ENCODE measurements at places on chromosomes 2 and 18.

DNA sequence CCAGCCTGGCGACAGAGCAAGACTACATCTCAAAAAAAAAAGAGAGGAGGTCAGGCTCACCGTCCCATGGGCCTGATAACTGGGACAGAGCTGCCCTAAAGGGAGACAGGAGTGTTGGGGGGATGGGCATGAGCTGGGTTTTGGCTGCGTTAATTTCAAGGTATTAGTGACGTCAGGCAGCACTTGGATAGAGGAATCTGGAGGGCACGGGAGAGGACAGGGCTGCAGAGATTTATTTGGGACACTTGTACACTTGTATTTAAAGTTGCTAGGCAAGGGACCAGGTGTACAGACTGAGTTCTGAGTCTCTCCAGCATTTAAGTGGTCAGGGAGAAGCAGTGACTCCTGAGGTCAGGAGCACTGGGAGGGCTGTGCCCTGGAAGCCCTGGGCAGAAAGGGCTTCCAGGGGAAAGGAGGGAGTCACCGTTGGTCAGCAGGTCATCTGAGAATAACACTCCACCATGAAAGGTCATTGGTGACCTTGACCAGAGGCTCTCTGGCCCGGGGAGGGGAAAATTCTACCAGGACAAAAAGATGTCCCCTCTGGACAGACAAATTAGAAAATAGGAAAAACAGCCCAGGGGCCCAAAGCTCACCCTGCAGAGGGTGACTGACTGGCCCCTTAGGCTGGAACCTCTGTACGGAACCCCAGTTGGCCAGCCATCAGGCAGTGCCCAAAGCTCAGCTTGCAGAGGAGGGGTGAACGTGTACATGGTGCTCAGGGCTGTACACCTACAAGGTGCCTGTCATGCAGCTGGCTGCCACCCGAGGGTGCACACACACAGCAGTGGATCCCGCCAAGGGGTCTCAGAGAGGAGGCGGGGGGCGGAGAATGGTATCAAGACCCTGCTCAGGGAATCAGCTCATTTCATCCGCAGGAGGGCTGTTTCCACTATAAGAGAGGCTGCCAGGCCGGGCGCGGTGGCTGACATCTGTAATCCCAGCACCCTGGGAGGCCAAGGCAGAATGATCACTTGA, 23.0 kb upstream of the CNNM3 start:
- no peak for DNase-seq

DNA sequence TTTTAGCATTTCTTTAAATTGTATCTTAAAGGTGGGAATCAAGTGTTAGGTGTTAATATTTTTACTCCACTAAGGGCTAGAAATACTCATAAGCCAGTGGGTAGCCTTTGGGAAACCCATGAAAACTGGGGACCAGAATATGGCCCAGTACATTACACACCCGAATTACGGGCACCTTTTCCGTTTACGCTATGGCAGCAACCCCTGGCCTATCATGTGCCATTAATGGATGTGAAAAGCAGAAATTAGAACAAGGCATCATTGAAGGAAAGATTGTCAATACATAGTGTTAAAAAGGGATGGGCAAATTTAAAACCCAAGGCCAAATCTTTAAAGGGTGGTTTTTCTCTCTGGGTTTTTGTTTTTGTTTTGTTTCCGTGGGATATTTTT, 781 bp downstream of the FARP2 start:
- no peak for DNase-seq

DNA sequence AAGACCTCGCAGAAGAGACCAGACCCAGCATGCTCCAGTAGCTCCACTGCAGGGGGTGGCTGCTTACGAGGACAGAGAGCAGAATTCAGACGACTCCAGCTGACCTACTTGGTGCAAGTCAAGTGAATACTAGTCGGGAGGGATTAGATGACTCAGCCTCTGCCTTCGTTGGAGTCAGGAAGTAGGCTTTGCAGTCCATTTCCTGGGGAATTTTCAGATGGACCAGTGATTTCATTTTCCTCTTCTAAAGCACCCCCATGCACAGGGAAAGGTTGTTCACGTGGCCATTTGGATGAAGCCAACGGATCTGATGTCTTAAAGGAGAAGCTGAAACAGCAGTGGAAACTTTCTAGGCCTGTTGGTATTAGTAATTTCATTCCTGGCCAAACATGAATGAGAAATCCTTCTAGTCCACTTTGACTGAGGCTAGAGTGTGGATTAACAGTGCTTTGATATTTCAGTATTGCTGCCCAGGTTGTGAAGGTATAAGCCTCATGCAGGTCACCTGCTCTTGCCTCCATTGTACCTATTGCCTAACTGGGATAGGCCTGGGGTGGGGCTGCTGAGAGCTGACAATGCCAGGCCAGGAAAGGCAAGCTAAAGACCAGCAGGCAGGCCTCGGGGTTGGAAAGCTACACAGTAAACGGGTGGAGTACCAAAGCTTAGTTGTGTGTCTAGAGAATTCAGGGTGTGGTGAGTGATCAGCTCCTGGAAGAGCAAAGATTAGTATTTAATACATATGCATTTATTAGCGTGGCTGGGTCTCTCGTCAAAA, 117.6 kb upstream of the FOSL2 start:
- no peak for DNase-seq

- DNase-seq = no peak
These were observed 74.7 kb upstream of the ODC1 start for GRCh38 chr2:10522726-10523405.

DNA sequence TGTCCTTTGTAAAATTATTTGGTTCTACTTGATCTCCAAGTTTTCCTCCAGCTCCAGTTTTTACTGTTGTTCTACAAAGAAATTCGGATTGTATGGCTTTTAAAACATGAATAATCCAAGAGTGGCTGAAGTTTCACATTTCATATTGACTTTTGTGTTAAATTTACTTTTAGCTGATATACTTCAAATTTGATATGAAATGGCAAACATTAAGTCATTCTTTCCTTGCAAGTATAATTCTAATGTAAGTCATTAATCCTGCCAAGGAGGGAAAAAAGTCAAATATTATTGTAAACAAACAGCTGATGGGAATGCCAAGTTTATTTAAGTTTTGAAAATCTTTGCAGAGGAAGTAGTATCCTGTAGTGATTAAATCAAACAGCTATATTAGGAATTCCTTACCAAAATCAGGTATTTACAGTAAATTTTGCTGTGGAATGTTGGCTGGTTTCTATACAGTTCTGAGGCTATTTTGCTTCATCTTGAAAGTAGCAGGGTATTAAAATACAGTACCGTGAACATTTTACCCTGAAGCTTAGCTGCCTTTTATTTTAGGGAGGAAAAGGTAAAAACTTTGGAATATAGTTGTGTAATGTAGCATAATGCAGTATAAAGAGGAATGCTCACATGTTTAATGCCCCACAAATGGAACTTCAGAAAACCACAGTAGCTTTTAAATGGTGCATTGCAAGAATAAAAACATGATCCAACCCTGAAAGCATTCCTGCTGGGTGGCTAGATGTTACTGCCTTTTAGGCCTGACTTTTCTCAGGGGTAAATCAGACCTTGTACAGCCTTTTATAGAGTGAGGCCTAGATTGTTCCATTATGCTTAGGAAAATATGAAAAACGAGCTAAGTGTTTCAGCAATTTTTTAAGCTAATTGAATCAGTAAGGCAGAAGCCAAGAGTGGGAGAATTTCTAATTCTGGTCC, 62.7 kb upstream of the NT5C1B start:
- no peak for DNase-seq

DNA sequence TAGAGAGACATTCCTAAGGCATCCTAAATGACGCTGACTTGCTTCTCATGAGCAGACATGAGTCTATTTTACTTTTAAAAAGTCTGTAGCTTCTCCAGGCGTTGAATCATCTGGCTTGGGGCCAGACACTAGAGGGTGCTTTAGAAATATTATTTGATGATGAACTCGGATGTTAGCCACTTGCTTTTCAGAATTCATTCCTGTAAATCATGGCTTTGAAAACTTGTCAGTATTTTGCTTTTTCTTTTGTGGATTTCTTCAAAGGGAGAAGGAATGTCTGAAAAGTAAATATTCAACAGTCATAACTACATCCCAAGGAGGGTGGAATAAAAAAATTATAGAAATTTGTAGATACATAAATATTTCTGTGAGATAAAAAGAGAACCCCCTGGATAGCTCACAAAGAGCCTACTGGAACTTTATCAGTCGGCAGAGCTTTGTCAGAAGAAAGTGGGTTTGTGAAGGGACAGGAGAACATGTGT, 370.8 kb downstream of the OSR1 start:
- DNase-seq = no peak

- no peak for DNase-seq
These were observed 241.9 kb downstream of the BCL11A start for GRCh38 chr2:60311524-60311923.

DNA sequence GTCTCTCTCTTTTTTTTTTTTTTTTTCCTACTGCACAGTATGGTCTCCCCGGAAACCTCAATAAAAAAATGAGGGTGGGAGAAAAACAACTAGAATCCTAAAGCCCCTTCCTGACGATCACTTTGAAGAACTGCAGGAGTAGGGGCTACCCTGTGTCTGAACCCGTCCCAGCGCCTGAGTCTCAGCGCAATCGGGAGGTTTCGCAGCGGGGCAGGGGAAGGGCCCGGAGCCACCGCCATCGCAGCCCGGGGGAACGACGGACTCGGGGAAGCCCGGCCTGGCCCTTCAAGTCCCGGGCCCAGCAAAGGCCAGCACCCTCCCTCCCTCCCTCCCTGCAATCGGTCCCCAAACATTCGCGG, 411 bp downstream of the NARS1 start:
- DNase-seq = peak; percentile 36

DNA sequence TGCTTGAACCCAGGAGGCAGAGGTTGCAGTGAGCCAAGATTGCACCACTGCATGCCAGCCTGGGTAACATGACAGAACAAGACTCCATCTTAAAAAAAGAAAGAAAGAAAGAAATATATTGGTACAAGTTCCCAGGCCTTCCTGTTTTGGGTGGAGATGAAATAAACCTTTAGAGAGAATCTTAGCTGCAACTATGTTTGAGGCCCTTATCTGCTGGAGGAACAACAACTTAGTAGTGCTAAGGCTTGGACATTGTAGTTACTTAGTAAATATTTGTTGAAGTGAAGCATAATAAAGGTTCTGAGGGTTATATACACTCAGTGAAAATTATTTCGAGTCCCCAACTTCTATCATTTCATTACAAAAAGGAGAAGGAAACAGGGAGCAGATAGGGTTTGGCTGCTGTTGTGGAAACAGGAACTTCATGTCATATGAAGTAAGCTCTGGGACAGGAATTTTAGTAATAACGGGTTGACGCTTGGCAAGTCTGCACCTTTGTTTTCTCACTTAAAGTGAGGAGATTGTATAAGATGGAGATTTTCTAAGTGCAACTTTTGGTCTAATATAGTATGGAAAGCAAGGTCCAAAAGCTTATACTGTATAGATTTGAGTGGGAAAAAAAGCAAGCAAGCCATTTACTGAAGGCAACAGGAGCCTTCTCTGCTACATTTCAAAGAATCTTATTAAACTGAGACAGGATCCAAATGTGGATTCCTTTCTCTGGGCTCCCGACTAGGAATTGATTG, 40.0 kb upstream of the AGPS start:
- no peak for DNase-seq

- DNase-seq = no peak
These were observed 269.2 kb upstream of the ZNF521 start for GRCh38 chr18:25621144-25621543.

GRCh38 chr2:120826716-120827410, 91.2 kb downstream of the GLI2 start:
- no peak for DNase-seq

- no peak for DNase-seq
These were observed 174.6 kb downstream of the NCK2 start for GRCh38 chr2:105919191-105919811.

- DNase-seq = no peak
These were observed 42.2 kb downstream of the PHLPP1 start for GRCh38 chr18:62757399-62758010.

GRCh38 chr2:99607861-99608491, 118.2 kb upstream of the REV1 start:
- DNase-seq = no peak

DNA sequence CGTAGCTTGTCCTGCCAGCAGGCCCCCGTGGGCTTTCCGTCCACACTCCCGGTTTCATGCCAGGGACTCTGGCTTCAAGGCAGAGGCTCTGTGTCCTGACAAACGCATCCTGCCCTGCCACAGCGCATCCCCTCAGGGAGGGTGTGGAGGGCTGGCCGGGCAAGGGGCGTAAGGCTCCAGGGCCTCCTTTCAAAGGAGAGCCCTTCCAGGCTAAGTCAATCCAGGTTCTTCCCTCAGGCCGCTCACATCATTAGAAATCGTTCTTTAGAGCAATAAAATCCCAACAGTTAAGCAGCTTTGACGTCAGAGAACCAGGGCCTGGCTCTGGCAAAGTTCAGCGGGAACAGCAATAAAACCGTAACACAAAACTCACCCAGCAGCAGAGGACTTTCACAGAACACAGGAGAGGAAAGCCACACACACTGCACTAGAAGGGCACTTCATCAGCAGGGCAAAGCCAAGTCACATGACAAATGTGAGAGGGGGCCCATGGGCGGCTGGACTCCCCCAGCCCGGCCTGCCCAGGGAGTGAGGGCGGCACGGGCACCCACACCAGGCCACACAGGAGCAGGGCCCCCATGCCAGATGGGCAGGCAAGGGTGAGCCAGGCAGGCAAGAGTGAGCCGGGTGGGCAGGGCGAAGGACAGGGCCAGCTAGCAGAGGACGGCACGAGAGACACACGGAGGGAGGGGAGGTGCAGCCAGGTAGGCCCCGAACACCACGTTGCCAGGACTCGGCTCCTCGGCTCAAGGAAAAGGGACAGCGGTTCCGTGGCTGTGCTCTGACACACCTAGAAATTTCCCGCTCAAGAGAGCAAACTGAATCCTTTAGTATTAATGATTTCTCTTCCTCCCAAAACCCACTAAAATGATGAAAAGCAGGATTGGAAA, 52.0 kb downstream of the HDAC4 start:
- no peak for DNase-seq

- DNase-seq = no peak
These were observed 109.7 kb downstream of the CTNNA2 start for GRCh38 chr2:79622508-79622907.

- no peak for DNase-seq
These were observed 206.6 kb downstream of the NCK2 start for GRCh38 chr2:105951384-105951694.

DNA sequence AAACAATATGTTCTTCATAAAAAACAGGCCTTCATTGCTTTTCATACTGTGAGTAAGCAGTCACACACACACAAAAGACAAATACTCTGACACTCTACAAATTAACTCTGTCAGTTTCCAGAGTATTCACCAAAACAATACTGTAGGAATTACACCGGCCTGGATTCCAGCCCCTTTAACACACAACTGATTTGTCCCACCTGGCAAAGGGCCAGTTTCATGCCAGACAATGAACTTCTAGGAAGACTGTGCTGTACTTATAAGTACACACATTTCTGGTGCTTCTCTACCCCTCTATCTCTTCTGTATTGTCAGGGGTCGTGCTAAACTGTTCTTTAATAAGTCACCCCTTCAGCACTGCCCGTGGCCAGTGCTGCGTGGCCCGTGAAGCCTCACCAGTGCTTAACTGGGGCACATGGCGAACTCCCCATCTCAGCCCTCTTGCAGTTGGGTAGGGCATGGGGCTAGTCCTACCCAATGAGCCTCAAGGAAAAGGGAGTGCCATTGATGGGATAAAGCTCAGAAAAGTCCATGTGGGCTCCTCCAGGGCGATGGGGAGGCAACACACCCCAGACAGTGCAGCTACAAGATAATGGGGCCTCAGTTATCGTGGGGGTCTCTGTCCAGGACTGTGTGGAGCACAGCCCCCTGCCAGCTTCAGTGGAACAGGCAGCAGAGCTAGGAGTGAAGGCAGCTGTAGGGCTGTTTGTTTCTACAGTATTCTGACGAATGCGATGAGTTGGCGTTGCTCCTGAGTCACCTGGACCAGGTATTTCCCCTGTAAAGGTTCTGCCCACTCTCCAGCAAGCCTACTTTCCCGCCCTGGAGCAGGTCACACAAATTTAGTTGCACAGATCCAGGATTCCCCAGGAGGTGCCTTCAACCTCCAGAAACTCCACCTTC, 99.0 kb downstream of the SP3 start:
- DNase-seq = no peak
